NAMALWA (cell line): ENCODE measurements at places on chromosomes 13 and 19.

GRCh38 chr13:64239372-64239771 is 2823.7 kb upstream of the PCDH20 start:
- DNase-seq: no peak

- no peak for DNase-seq
These were observed 178.8 kb downstream of the VWA8 start for GRCh38 chr13:41782086-41782485.

GRCh38 chr13:73428137-73428536 is 369.3 kb downstream of the KLF5 start:
- DNase-seq: no peak

GRCh38 chr13:32409001-32409313 is 19.0 kb downstream of the N4BP2L1 start:
- DNase-seq: no peak

GRCh38 chr13:98975822-98976261 is 2.0 kb downstream of the DOCK9 start:
- DNase-seq: peak; percentile 89

GRCh38 chr13:114311387-114311786 is 2.9 kb upstream of the CHAMP1 start:
- peak; percentile 38 for DNase-seq

GRCh38 chr13:28744656-28745055 is 25.9 kb upstream of the SLC46A3 start:
- no peak for DNase-seq

GRCh38 chr19:3373971-3374368 is 7.6 kb downstream of the NFIC start:
- DNase-seq: no peak

- no peak for DNase-seq
These were observed 26.5 kb downstream of the ARHGAP35 start for GRCh38 chr19:46887240-46887782.

GRCh38 chr13:50222569-50223332 is 207.5 kb downstream of the KCNRG start:
- DNase-seq: no peak

- DNase-seq: no peak
These were observed 1692.0 kb downstream of the SLITRK5 start for GRCh38 chr13:89363144-89363543.

DNA sequence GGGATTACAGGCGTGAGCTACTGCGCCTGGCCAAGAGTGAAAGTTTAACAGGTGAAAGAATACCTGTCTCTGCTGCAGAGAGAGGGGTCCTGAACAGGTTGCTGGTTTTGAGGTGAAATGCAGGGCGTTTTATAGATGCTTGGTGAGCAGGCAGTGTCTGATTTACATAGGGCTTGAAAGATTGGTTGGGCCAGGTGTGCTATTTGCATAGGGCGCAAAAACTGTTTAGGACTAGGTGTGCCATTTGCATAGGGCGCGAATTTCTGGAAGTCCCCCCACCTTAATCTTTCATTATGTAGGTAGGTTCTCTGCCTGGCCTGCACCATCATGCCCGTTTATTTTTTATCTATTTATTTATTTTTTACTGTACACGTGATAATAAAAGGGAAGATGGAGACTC is 4.5 kb upstream of the NDUFB7 start:
- DNase-seq: peak; percentile 45

DNA sequence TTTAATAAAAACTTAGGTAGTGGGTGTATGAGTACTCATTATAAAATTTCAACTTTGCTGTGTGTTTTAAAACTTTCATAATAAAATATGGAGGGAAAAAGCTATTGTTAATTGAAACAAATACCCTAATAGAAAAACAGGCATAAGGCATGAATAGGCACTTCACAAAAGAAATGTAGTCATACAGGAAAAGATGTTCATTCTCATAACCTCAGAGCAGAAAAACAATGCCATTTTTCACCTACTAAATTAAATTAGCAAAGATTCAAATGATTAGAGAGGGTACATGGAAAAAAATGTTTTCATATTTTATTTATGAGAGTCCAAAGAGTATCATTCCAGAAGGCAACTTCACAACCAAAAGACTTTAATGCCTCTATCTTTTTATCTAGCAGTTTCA is 20.6 kb upstream of the ELF1 start:
- no peak for DNase-seq

GRCh38 chr19:389255-389934 is 19.6 kb downstream of the C2CD4C start:
- no peak for DNase-seq

- DNase-seq: no peak
These were observed 56.2 kb downstream of the DHRS12 start for GRCh38 chr13:51747438-51748434.

DNA sequence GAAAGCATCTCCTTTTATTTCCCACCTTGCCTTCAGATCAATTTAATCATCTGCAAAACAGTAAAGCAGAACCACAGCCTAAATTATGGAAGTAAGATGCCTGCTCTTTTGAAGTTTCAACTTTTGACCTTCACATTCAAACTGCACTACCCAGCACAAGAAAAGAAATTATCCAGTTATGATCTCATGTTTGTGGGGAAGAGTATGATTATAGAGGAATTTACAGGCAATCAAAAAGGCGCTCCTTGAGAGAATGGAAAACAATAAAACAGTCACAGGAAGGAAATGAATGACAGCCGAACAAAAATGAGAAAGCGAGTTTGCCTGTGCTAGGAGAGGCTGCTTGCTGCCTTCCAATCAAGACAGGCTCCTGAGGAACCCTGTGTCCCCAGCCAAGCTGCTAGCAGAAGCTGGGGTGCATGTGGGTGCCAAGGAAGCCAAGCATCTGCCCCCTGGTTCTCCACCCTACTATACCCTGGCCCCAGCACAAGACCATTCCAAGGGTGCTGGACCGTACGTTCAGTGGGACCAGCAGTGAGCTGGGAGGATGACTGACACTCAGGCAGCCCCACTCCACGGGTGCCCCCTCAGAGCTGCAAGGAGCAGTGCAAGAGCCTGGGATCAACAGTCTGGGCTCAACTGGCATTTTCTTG is 47.8 kb downstream of the PEPD start:
- no peak for DNase-seq

GRCh38 chr19:46748325-46749109 is 2.3 kb upstream of the STRN4 start:
- DNase-seq: peak; percentile 84

GRCh38 chr19:10142701-10143375 is 23.1 kb upstream of the EIF3G start:
- no peak for DNase-seq

DNA sequence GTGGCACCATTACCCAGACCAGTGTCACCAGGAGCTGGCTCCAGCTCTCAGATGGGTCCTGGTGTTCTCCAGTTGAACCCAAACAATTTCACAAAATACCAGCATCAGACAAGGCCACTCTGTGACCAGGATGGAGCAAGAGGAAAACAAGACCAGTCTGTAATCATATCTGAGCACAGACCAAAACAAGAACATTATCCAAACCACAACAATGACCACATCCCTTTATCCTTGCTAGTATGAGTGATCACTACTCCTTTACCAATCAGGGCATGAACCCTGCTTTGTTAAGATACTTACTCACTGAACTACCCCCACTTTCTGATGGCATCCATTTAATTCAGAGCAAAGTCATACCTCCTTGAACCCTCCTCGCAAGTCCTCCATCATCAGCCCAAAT is 145.9 kb downstream of the NUFIP1 start:
- DNase-seq: no peak

- DNase-seq: peak; percentile 4
These were observed 8.2 kb downstream of the ZNF677 start for GRCh38 chr19:53246498-53246897.

DNA sequence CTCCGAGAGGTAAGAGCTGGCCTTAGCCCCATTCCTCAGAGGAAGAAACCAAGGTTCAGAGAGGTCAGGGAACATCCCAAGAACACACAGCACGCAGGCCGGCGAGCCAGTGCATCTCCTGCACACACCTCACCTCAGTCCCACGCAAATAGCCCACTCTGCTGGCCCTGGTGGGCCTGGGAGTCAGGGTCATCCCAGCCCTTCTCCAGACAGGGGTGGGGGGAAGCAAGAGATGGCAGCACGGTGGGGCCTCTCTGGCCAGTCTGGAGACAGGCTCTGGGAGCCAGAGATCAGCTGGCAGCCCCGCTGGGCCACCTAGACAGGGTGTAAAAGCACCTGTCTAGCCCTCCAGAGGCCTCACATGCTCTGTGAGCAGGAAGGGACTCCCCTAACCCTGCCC is 26.8 kb downstream of the TUBA3C start:
- DNase-seq: no peak

DNA sequence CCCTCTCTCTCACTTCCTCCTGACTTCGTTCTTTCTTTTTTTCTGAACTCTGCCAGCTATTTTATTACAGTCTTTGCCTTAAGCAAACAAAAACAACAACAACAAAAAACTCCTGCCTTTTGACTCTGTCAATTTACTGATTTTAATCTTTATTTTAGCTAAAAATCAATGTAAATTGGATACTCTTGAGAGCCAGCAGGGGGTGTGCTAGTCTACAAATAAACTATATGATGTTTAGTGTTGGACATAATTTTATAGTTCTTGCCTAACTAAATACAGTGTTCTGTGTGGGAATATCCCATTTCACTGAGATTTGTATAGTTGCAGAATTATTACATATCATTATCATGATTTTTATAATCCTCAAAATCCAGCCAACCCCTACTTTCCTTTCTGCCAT is 1199.9 kb upstream of the SPRY2 start:
- peak; percentile 53 for DNase-seq

DNA sequence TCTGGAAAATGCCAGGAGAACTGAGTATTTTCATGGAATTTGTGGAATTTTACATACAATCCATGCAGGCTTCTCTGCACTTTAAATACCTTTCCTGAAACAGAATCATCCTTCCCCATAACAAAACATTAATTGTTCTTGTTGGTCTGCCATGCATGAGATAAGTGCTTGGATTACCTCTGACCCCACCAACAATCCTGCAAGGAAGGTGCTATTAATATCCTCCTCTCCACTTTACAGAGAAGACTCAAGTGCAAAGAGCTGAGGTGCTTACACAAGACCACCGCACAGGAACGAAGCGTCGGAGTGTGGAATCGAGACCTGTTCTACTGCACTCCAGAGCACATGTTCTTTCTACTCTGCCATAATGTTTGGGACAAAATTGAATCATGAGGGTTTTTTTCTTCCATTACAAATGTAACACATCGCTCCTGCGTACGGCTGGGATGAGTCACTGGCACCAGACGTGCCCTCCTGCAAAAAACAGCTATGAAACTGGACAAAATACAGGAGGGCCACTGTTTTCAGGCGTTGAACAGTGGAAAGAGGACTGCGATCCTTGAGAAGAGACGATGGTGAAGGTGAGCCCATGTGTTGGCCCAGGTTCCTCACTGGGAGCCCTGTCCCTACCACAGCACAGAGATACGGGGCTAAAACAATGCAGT is 12.9 kb upstream of the LRRC4B start:
- DNase-seq: no peak

GRCh38 chr13:113863524-113864272 is at the start of gene GAS6:
GAS6 (minus strand) TSS chr13:113864076; CDS start chr13:113863920, 156 bp downstream.
- no peak for DNase-seq

DNA sequence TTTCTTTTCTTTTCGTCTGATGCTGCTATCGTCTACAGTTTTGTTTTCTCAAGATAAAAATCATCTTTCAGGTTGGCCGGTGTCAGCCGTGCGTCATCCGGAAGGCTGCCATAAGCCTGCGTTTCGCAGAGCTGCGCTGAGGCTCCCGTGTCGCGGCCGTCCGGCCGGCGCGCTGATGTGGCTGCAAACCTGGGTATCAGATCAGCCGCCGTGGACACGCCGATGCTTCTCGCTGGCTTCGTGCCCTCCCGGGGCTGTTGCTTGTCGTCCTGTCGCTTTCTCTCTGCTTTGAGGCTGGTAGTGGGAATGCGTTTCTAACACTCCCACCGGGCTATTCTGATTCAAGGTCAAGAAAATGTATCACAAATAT is 45.9 kb upstream of the TFDP1 start:
- DNase-seq: no peak

GRCh38 chr19:44615863-44616247 is 2.5 kb downstream of the IGSF23 start:
- no peak for DNase-seq

- DNase-seq: no peak
These were observed 9.3 kb downstream of the MED16 start for GRCh38 chr19:883661-884211.

GRCh38 chr13:105341758-105342157 is 1193.7 kb downstream of the EFNB2 start:
- no peak for DNase-seq

DNA sequence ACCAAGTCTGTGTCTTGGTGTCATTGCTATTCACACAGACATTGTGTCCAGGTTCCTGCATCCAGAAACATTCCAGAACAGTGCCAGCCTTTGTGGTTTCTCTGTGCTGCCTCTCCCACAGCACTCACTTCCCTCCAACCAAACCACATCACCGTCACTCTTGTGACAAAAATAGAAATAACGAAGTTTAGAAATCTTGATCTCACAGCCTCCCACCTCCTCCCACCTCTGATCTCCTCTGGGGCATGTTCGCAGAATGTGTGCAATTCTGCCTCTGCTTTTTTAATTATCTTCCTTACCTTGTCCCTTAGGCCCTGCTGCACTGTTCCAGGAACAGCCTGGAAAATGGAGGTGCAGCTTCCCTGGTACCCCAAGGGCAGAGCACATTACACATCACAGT is 8.7 kb upstream of the SERPINE3 start:
- DNase-seq: no peak

- DNase-seq: no peak
These were observed 999 bp upstream of the ZNF264 start for GRCh38 chr19:57190301-57190700.

- no peak for DNase-seq
These were observed 12.3 kb downstream of the CLDN10 start for GRCh38 chr13:95564733-95565291.

- peak; percentile 70 for DNase-seq
These were observed 8.5 kb downstream of the ILF3 start for GRCh38 chr19:10662384-10663251.

DNA sequence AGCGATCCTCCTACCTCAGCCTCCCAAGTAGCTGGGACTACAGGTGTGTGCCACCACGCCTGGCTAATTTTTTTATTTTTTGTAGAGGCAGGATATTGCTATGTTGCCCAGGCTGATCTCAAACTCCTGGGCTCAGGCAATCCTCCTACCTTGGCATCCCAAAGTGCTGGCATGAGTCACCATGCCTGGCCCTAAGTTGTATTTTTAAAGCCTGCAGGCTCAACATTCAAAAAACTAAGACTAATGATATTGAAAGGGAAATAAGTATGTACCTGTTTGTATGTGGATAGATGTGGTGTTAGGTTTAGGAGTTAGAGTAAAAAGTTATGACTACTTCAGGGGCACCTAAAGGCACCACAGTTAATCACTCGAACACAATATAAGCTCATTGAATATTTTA is 5.4 kb upstream of the IPO5 start:
- DNase-seq: no peak

- DNase-seq: no peak
These were observed 5.3 kb upstream of the PROZ start for GRCh38 chr13:113152984-113153809.

- DNase-seq: no peak
These were observed 21.7 kb downstream of the ZIC5 start for GRCh38 chr13:99949679-99950413.

DNA sequence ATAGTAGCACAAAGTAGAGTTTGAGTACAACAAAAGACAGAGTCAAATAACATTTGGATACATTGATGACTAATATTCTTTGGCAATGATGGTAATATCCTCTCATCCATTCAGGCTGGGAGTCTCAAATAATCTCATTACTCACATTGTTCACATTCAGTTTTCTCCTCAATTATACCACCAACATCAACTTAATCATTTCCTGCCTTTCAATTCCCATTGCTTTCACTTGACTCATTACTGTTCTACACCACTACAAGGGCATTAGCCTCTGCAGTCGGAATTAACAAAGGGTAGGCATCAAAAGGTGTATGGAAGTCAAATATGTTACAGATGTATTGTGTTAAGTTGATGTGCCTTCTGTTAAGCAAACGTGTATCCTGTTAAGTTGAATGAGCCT is 518.4 kb upstream of the SLITRK1 start:
- DNase-seq: no peak
